Fibroblast of mammary gland (primary cell): ENCODE measurements at places on chromosomes 11 and 22.

GRCh38 chr22:20750461-20751184 lies 23.3 kb upstream of the SERPIND1 start:
- peak; percentile 83 for DNase-seq

DNA sequence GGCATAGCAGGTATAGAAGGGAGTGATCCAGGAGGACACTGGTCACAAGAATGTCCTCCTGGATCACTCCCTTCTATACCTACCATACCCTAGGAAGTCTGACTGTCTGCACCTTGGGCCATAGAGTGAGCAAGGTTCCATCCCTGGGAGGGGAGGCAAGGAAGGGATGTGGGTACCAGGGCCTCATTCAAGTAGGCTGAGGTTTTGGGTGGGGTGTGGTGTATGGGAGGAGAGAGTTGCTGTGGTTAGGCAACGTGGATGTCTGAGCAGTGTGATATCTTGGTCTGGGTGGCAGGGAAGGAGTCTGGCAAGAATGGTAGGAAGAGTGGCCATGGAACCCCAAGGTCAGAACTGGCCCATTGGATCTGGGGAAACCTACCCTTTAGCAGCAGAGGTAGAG lies 13.2 kb downstream of the PPFIBP2 start:
- DNase-seq = no peak

- peak; percentile 47 for DNase-seq
Observed at GRCh38 chr11:62832336-62833234, at the start of gene TEX54. Gene TEX54, minus strand, starts transcription at chr11:62832841.

GRCh38 chr11:130781931-130782330 lies 134.3 kb downstream of the SNX19 start:
- DNase-seq = peak; percentile 90

GRCh38 chr11:105229761-105230160 lies 90.2 kb upstream of the CARD18 start:
- DNase-seq = no peak

GRCh38 chr11:69436041-69436982 lies 45.2 kb upstream of the LINC01488 start:
- DNase-seq = no peak

- peak; percentile 34 for DNase-seq
Observed at GRCh38 chr11:92329646-92330045, 105.0 kb downstream of the FAT3 start.

- DNase-seq = peak; percentile 96
Observed at GRCh38 chr22:42688241-42689211, 32.1 kb downstream of the A4GALT start.

DNA sequence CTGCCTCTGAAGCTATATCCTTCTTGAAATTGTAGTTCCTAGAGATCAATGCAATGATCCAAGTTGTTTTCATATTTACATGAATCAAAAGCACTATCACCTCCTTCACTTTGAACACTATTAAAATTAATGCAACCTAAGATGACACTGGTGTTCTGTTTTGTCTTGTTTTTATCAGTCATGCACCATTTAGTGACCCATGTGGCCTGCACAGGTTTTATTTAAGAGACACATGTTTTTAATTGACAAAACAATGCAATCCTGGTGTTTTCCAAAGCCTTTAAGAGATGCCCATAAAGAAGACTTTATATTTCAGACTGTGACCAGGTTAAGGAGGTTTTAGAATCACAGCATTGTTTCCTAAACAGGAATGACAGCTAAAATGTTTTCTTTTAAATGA lies 177.5 kb downstream of the FAM181B start:
- DNase-seq = no peak

DNA sequence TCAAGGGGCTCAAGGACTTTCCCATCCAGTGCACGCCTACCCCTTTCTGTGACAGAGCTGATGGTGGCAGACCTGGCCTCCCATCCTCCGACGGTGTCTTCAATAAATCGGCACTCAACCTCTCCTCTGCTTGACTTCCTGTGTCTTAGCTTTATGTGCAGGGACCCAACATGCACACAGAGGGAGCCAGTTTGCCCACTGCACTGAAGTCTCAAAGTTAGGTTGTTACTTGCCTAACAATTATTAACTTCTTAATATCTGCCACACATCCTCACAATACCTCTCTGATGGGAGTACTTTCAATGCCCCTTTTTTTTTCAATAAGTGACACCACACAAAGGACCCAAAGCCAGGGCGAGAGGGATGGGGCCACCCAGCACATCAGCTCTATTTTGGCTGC lies 3.6 kb downstream of the IZUMO1R start:
- DNase-seq = no peak

DNA sequence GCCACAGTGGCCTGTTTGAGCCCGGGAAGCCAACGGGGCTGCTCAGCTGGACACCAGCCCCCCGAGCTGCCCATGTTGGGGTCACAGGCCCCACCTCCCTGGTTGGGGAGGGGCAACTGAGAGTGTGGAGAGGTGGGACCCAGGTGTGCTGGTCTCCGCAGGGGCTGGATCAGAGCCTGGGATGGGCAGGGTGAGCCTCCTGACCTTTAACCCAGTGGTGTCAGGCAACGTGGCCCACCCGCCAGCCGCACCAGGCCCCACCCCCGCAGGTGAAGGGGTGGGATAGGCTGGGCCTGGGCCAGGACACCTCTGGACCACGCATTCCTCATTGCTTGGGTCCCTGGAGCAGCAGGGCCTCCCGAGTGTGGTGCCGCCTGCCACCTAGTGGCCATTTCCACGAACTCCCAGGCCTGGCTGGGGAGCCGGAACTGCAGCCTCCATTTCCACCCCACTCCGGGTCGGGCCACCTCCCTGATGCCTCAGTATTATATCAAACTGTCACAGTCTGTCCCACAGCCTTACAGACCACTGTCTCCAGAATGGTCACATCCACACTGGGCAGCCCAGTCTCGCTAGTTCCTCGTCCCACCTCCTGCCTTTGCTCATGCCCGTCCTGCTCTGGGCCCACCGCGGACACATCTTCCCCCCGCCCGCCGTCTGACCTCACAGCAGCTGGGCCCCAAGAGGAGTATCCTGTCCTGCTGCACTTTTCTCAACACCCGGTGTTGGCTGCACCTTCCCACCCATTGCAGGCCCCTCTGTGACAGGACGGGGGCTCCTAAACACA lies 13.3 kb upstream of the PPP6R3 start:
- peak; percentile 66 for DNase-seq

GRCh38 chr22:19750507-19751490 lies 9.8 kb upstream of the TBX1 start:
- DNase-seq = no peak

DNA sequence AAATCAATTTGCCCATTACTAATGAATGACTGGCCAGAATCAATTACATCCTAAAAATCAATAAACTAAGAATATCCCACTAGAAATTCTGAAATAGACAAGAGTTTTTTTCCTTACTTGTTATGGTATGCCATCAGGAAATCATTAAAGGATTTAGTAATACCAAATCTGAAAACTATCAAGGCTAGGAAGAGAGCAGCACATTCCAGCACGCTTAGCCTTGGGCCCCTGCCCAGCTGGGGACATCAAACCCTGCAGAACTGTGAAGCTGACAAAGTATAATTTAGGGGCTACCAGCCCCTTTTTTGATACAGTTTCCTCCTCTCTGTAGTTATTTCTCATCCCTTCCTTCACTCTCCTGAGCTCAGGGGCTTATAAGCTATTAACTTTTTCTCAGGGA lies 247.8 kb upstream of the ZC3H12C start:
- peak; percentile 46 for DNase-seq

DNA sequence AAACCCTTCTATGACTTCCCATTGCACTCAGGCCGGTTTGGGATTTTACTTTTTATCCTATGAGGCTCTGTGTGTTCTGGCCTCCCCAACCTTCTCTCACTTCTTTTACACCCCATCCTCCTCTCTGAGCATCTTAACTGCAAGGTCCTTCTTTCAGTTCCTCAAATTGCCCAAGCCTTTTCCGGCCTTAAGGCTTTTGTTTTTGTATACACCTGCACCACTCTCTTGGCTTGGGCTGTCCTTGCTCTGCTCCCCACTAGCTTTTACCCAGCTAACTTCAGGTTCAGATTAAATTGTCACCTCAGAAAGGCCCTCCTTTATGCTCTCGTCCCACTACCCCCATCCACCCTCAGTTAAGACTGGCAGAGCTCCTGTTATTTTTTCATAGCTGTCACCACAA lies 55.5 kb downstream of the FAM83F start:
- no peak for DNase-seq

DNA sequence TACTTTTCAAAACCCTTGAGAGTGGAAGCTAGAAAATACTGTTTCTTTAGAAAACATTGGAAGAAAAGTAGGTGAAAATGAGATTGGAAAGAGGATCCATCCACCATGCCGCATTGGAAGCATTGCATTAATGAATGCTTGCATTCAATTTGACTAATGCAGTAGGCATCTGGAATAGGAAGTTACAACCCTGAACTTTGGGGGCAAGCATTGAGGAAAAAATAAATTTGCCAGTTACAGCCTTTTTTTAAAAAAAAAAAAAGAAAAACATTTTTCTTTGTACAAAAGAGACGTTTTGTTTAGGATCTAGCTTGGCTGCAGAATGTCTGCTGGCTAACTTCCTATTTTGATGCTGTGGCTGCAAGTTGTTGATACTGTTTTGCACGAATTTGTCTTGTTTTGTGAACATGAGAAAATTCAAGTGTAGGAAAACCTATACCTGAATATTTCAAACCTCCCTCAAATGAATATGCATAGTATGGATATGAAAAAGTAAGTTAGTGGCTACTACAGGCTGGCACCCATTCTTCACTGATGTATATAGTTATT lies 28.1 kb downstream of the RTN3 start:
- DNase-seq = no peak

GRCh38 chr11:107732689-107733051 lies 20.8 kb upstream of the SLN start:
- DNase-seq = peak; percentile 61

- DNase-seq = no peak
Observed at GRCh38 chr11:418343-419247, 3.8 kb upstream of the SIGIRR start.

GRCh38 chr11:1049431-1049891 lies 12.9 kb upstream of the MUC6 start:
- no peak for DNase-seq

DNA sequence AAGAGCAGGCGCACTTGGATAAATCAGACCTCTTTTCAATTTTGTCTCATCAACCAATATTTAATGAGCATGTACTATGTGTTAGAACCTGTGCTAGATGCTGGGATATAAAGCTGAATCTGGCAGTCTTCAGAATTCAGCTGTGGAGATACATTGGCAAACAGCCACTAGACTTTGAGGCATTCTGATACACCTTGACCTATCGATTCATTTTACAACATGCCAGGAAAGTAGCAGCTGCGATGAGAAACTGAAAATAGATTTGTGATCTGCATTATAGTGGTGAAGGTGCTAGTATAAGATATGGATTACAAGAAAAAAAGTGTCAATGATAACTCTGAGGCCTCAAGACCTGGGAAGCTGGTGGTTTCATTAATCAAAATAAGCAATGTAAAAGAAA lies 1338.1 kb upstream of the TENM4 start:
- DNase-seq = no peak

GRCh38 chr22:35601743-35602615 lies 15.2 kb downstream of the MB start:
- DNase-seq = peak; percentile 74

GRCh38 chr11:119844808-119845207 lies 115.8 kb upstream of the NECTIN1 start:
- no peak for DNase-seq

- peak; percentile 22 for DNase-seq
Observed at GRCh38 chr11:22703040-22703439, 36.6 kb downstream of the GAS2 start.
